ENCODE measurements at places on chromosomes 12 and 14.

GRCh38 chr14:72636871-72637270, 257.0 kb downstream of the DPF3 start:
- no peak for DNase-seq

- DNase-seq, result peak; percentile 44
These were observed 845 bp downstream of the L3HYPDH start for GRCh38 chr14:59483363-59483762.

GRCh38 chr12:7321624-7322023, 17.8 kb downstream of the ACSM4 start:
- no peak for DNase-seq

GRCh38 chr12:33614630-33615029, 175.0 kb upstream of the SYT10 start:
- DNase-seq, result no peak

- DNase-seq, result no peak
These were observed 6.4 kb downstream of the KTN1 start for GRCh38 chr14:55586411-55586810.

GRCh38 chr12:48794870-48795269, 6.0 kb upstream of the ADCY6 start:
- no peak for DNase-seq

DNA sequence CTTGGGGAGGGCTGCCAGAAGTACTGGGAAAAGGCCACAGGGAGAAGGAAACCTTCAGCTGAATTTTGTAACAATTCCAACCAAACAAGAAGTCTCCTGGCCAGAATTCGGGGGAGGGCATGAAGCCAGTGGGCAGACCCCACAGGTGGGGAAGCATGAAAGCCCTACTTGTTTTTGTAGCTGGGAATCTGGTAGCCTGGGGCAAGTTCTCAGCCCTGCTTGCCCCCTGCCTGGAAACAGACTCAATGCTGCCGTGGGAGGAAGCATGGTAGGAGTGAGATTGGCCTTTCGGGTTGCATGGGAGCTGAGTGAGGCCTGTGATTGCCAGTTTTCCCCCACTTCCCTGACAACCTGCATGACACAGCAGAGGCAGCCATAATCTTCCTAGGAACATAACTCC, 259.2 kb upstream of the RMST start:
- DNase-seq, result no peak

GRCh38 chr12:124410354-124411175, 115.7 kb downstream of the RFLNA start:
- no peak for DNase-seq

GRCh38 chr14:77347751-77348150, 26.9 kb downstream of the GSTZ1 start:
- no peak for DNase-seq

- peak; percentile 11 for DNase-seq
These were observed 706 bp downstream of the CRACR2A start for GRCh38 chr12:3752096-3752709.

DNA sequence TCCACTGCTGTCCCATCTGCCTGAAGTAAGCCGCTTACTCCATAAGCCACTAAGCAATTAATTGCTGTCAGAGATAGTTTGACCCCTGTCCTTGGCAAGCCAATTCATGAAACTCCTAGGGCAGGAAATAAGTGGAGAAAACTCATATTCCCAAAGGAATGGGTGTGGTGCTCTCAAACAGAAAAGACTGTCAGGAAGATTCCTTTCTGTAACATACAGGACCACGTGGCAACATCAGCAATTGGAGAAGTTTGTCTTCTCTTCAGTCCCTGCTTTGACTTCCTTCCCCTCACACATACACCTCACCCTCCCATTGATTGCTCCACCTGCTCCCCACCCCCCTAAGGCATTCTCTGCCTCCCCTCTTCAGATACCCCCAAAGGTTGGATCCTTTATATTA, 36.2 kb upstream of the MDM1 start:
- no peak for DNase-seq

- DNase-seq, result no peak
These were observed 54.2 kb downstream of the TGFB3 start for GRCh38 chr14:75927564-75928087.

GRCh38 chr14:90045616-90046015, 16.2 kb upstream of the KCNK13 start:
- DNase-seq, result no peak

DNA sequence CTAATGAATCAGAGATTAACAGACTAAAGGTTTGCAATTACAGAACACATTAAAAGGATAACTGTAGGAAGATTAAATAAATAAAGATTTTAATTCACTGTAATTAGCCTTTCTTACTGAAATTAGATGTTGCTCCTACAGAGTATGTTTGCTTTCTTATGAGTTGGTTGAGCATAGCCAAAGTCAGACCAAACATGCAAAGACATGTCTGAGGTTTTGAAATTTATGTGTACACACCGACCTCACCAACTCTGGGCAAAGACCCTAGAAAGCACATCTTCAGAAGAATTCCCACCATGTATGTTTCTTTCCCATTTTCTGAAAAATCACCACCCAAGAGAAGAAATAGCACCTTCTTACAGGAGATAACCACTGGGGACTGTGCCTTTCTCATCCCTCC, 159.2 kb downstream of the PAX9 start:
- no peak for DNase-seq

DNA sequence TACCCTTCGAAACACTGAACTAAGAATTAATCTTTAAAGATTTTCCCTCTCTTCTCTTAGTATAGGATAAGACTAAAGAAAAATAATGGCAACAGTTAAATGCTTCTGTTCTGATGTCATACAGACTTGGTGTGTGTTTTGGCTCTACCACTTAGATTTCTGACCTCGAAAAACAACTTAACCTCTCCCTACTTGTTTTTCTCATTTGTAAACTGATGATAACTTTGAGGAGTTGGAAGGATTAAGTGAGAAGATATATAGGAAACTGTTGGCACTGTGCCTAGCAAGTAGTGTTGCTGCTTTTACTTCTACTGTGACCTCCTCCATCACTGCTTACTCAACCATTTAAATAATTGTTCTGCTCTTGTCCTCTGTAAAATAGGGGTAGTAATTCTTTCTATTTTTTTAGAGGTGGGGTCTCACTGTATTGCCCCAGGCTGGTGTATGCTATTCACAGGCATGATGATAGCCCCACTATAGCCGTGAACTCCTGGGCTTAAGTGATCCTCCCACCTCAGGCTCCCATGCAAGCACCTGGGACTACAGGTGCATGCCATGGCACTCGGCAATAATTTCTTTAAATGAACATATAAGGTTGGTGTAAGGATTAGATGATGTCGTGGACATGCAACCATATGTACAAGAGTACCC, 22.4 kb downstream of the PALS1 start:
- DNase-seq, result no peak

DNA sequence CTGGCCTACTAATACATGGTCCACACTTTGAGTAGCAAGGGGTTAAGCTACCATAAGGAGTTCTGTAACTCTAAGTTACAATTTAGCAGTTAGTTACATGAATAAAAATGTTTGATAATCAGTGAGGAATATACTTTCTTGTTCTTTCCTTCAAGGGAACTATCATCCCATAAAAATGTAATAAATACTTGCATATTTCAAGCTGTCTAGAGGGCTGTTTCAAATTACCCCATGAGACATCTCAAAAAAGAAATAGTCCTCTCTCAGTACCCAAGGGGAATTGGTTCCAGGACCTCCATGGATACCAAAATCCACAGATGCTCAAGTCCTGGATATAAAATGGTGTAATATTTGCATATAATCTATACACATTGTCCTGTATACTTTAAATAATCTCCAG, 48.7 kb upstream of the GNG2 start:
- no peak for DNase-seq

Measured in mesothelial cell of epicardium (in vitro differentiated cells).